ENCODE measurements at places on chromosomes 2 and 18.

DNA sequence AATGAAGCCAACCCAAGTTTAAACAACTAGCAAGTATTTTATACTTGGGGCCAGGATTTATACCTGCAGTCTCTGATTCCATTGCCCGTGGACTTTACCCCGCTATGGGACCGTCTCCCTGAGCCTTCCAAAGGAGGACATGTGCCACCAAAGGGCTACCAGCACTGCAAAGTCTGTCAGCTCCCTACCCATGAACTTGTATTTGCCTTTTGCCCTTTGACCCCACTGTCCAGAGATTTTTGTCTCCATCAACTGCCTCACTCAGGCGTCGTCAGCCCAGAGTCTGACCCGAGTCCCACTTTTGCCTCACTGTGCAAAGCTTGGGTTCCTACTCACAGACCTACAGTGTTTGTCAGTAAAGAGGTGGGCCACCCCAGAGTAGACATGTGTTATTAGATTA lies 40.6 kb downstream of the B3GNT2 start:
- DNase-seq = no peak

- DNase-seq = no peak
These were observed 15.9 kb downstream of the POLI start for GRCh38 chr18:54284981-54285785.

GRCh38 chr2:567865-568638 lies 109.2 kb downstream of the TMEM18 start:
- no peak for DNase-seq

- DNase-seq = no peak
These were observed 21.6 kb downstream of the GPR55 start for GRCh38 chr2:230903231-230904150.

GRCh38 chr2:129518937-129519336 lies 460.5 kb upstream of the RAB6C start:
- no peak for DNase-seq

- DNase-seq = no peak
These were observed 141.8 kb upstream of the BCL2L11 start for GRCh38 chr2:110978756-110979470.

DNA sequence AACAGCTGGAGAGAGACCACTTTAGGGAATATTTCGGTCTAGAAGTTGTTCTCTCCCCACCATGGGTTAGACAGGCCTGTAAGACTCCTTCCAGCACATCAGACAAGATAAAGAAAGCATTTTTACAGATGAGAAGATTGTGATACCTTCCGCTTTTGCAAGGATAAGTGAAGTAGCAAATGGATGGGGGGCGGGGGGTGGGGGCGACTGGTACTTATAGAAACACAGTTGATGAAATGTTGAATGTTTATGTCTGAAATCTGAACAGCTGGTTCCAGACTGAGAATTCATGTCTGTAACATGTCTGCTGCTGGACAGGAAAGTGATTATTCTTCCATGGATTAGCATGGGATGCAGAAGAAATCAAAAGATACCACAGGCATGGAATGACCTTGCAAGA lies 90.5 kb upstream of the FN1 start:
- no peak for DNase-seq

DNA sequence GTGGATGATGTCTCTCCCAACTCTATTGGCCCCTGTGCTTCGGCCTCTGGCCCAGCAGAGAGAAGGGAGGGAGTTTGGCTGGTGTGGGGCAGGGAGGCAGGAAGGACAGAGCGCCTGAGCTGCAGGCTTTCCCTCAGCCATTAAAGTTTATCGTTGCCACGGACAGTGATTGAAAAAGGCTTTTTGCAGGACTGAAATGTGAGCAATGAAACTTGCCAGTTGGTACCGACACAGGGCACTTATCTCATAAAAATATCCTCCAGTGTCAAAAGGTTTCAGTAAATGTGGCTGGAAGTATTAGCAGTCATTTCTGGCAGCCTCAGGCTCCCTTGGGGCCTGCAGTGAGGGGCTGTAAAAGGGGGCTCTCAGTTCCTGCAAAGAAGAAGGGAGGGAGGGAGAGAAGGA lies 169.2 kb downstream of the GLI2 start:
- peak; percentile 52 for DNase-seq

DNA sequence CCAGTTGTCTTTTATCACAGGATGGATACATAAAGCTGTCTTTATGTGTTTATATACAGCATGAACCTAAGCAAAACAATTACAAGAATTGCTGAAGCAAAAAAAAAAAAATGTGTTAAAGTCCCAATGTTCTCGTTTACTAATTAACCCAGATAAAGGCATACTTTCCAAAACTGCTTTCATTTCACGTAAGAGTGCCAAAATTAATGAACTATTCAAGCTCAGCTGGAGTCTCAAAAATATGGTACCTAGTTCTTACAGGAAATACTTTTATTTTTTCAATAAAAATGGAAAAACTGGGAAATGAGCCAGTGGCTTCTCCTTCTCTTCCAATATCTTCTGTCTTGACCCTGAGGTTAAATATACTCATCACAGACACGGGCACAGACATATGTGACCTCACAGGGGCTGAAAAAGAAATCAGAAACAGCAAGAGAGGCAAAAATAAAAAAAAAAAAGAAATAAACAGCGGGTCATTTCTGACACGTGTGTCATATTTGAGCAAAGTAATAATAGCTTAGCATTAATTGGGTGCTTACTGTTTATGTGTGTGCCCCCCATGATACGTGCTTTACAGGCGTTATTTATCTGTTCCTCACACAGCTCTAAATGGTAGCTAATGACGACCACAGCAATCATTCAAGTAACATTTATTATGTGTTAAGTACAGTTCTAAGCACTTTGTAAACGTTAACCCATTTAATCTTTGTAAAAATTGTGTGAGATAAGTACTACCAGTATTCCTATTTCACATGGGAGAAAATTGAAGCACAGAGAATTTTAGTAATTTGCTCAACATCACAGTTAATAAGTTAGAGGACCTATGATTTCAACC lies 158.0 kb upstream of the MMADHC start:
- DNase-seq = no peak

DNA sequence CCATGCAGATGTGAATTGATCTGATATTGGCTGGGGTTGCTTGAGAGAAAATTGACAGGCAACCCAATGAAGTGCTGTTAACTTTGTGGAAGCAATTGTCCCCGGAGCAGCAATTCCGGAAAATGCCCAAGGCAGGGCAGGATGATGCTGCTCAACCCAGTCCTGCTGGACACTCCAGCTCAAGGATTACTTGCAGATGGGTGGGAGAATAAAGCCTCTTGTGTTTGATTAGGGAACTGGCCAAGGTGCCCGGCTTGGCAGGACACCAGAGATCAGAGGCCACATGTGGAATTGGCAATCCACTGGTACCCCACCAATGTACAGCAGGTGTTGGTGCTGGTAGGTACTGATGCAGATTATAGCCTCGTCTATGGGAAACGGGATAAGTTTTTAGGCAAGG lies 12.3 kb upstream of the C2orf42 start:
- DNase-seq = no peak

GRCh38 chr2:45435316-45435715 lies 175.8 kb downstream of the SRBD1 start:
- DNase-seq = no peak

- no peak for DNase-seq
These were observed 48.7 kb upstream of the C1GALT1C1L start for GRCh38 chr2:43724728-43725526.

GRCh38 chr18:76479351-76480238 lies 15.4 kb downstream of the ZNF516 start:
- no peak for DNase-seq

DNA sequence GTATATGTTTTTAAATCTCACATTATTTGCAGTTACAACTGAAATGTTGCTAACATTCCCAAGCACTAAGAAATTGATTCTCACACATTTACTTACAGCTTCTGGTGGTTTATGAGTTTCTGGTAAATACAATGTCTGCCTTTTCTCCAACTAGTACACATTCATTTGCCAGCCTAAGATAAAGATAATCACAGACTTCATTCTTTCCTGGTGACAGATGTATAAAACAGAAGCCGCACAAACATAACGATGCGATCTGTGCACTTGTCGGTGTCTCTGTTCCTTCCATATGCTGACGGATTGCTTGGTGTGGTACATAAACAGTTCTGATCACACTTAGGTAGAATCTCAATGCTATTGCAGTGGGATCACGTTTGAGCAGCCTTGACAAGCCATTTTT lies 100.4 kb upstream of the DDX18 start:
- no peak for DNase-seq

GRCh38 chr2:59032499-59032898 lies 791.4 kb upstream of the FANCL start:
- DNase-seq = no peak

GRCh38 chr2:166360906-166361305 lies 14.8 kb downstream of the SCN9A start:
- DNase-seq = no peak

GRCh38 chr18:33729556-33729955 lies 151.5 kb downstream of the ASXL3 start:
- DNase-seq = no peak

- DNase-seq = no peak
These were observed 38.6 kb upstream of the ZFP36L2 start for GRCh38 chr2:43265001-43265400.

DNA sequence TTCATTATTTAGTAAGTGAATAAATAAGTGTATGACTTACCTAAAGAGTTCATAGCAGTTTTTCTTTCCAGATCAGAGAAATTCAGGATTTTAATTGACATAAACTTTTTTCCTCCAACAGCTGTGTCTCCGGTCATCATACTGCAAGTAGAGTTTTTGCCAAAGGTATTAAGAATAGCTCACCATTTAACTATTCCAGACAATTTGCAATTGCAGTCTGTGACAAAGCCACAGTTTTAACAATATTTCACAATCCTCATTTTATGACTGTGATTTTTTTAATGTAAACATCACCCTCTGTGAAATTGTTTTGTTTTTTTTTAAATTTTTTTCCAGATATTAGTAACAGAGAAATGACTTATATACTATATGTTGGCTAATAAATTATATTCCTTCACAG lies 199.1 kb downstream of the TRIB2 start:
- DNase-seq = no peak

GRCh38 chr2:144085016-144085415 lies 434.9 kb downstream of the ZEB2 start:
- DNase-seq = no peak

DNA sequence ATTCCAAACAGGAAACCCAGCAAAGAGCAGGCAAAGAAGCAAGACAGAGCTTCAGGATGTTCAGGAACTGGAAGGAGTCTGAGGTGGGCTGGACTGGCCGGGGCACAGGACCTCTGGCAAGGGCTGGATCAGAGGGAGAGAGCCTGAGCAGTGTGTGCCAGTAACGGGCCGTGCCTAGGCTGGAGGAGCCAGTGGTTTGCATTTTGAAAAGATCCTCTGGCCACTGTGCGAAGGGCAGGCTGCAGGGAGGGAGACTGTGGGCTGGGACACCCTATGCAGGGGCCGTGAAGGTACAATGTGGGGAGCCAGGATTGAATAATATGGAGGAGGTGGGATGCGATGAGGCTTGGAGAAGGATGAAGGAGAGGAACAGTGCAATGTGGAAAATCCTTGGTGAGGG lies 6.2 kb upstream of the SDC1 start:
- DNase-seq = no peak

DNA sequence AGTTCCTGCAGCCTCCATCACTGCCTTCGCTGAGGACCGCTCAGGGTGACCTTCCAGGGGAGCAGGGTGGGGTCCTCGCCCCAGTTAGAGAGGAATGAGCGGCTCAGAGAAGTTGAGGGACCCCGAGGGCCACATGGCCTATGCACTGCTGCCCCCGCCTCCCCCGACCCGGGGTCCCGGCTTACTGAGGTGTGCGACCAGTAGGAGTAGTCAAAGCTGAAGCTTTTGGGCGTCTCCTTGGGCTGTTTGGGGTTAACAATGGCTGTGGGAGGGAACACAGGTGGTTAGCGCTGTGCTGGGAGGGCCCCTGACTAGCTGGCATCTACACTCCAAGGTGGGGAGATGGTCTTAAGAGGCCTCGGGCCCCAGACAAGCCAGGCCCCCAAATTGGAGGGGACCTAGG lies 31.0 kb downstream of the KIF1A start:
- DNase-seq = peak; percentile 7

DNA sequence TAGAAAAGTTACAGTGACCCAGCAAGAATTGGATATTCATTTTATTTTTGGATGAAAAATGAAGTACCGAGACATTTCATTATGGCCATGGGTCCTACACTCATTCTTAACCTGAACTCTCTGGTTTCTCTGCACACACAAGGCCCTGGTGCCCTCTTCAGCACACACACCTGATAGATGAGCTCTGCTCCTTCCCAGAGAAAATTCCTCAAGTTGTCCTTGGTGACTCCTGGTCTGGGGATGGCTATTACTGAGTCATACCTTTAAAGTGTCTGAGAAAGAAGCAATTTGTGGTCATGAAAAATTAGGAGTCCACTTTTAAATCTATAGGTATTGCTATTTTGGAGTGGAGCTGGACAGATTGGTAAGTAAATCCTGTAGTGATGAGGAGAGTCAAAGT lies 311.5 kb downstream of the CDH2 start:
- DNase-seq = no peak
